ENCODE measurements at places on chromosomes 1 and 21. TPM values are rescaled to one million over a fixed set of nuclear protein-coding genes. Genes with fewer than 3 reads are reported as not detected.

Gene CHI3L2
- polyA plus RNA-seq = 3.8 TPM

GRCh38 chr1:12171206-12172041 is 4.6 kb downstream of the TNFRSF1B start:
- no peak for DNase-seq

Gene TMEM63A
- polyA plus RNA-seq = 14.5 TPM

GRCh38 chr1:27648602-27649305 is 13.8 kb upstream of the FGR start:
- DNase-seq = no peak

Gene APOBEC4
- not detected for polyA plus RNA-seq

GRCh38 chr1:117636637-117637425 is 31.0 kb downstream of the TENT5C start:
- DNase-seq = no peak

All from fibroblast of lung (primary cell).